ENCODE measurements at places on chromosomes 16 and 17.
A peak's percentile ranks its signal among the peaks of the same experiment; 100 is the strongest.

GRCh38 chr17:39666231-39666600 lies 1.1 kb downstream of the TCAP start:
- DNase-seq, result no peak

GRCh38 chr16:26733710-26734109 lies 333.0 kb upstream of the C16orf82 start:
- DNase-seq, result no peak

DNA sequence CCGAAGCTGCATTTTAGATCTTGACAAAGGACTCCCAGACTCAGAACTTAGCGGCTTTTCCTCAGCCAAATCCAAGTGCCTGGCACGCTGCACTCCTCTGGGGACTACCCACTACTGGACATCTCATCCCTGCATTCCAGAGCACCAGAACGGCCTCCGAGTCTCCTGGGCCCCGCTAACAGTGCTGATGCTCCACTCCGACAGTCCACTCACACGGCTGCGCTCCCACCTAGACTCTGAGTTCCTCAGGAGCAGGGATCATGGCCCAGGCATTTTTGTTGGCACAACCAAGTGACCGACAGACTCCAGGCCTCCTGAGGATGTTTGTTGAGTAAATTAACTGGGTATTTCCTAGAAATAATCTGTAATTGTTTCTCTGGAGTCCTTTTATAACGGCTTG lies 79.1 kb downstream of the NDEL1 start:
- DNase-seq, result no peak

GRCh38 chr17:64146418-64147109 lies 16.6 kb upstream of the ERN1 start:
- no peak for DNase-seq

DNA sequence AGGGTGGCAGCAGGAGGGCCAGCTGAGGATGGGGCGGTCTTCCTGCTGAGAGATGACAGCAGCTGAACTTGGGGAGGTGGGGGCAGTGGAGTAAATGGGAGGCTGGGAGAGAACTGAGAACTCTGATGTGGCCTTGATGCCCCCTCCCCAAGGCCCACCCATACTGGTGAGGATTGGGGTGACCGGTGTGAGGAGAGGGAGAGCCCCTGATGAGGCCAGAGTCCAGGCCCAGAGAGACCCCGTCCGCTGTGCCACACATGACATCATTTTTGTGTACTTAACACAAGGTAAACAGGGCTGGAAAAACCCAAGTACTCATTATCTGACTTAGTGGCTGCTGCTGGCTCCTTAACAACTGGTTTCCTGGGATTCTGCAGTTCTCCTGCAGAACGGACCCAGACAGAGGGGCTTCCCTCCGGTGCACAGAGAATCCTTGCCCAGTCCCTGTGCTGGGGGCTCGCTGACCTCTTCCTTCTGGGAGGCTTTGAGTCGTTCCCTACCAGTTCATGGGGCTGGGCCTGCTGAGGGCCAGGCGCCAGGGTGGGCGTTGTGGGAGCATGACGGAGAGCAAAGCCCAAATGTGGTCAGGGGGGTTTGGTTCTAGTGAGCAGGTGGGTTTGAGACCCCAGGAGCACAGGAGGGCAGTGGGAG lies 207.6 kb downstream of the RAB11FIP4 start:
- no peak for DNase-seq

- DNase-seq, result no peak
Measured at GRCh38 chr16:17832738-17833137, 362.0 kb upstream of the XYLT1 start.

- DNase-seq, result no peak
Measured at GRCh38 chr17:2213291-2213960, 90.2 kb downstream of the SMG6 start.

- no peak for DNase-seq
Measured at GRCh38 chr17:31320241-31320640, 1.2 kb downstream of the EVI2A start.

DNA sequence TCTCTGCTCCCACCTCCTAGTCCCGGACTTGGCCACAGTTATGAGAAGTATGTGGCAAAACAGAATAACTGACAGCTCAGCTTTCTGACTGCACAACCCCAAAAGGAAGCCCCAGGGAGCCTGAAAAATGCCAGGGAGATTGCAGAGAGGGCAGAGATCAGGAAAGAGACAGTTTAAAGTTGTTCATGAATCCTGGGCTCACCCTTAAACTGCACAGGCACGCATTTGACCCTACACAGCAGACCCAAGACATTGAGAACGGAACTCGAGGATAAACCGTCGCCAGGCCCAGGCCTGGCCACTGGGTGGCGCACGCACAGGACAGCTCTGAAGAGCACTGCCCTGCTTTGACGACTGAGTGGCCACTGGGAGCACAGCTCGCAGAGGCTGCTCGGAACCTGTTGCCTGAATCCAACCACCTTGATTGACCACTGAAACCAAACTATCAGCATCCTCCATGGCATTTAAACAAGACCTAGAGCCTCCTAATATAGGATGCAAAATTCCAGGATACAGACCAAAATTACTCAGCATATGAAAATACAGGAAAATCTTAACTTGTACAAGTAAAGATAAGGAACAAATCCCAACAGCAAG lies 114.0 kb downstream of the C16orf95 start:
- DNase-seq, result peak; percentile 77

- no peak for DNase-seq
Measured at GRCh38 chr17:77433385-77434135, 292.8 kb downstream of the SEC14L1 start.

DNA sequence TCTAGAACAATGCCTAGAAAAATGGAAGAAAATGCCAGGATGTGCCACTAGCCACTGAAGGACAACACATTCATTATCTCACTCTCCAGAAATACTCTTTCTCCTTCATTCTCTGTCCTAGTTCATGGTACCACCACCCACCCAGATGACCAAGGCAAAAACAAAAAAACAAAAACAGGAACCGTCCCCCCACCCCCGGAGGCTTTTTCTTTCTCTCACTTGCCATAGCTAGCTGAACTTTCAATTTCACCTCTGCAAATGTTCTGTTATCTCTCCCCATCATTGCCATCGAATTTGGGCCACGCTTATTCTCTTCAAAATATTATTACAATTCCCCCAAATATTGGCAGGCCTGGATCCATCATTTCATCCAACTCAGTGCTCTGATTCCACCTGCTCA lies 49.0 kb downstream of the SOX9 start:
- no peak for DNase-seq

DNA sequence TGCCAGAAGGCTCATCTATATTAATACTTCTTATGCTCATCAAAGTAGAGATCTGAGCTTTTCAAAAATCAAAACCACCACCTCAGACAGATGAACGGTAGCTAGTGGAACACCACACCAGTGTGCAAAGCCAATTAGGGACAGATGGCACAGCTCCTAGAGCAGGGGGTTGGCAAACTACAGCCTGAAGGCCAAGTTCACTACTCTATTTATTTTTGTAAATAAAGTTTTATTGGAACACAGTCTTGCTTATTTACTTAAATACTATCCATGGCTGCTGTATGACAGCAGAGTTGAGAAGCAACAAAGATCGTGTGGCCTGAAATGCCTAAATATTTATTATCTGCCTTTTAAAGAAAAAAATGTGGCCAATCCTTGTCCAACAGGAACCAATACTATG lies 56.8 kb downstream of the AMFR start:
- no peak for DNase-seq

DNA sequence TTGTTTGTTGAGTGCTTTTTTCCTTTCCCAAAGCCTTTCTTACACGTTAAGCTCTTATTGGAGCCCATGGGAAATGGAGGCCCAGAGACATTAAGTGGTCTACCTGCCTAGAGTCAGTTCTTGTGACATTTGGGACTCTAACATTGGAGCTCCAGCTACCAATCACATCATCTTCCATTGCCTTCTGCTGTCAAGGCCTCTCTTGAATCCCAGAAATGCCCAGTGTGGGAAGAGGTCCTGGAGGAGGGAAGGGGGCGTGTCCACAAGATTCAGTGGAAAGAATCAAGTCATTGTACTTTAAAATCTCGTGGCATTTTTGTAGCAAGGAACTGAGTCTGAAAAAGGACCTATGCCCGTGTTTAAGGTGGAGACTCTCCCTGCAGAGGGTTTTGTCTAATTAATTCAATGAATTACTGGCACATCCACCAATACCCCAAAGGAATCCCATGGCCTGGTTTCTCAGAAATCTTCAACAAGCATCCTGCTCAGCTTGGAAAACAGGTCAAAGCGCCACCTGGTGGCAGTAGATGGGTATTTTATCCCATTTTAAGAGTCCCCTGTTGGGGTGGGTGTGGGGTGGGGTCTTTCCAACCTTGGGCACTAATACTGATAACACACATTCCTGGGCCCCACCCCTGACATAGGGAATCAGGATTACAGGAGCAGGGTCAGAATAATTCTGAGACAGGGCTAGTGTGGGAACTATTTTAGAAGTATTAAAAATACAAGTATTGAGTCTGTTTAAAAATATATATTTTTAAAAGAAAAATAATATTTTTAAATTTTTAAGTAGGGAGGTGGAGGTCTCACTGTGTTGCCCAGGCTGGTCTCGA lies 24.6 kb downstream of the GPT2 start:
- peak; percentile 55 for DNase-seq

- peak; percentile 21 for DNase-seq
Measured at GRCh38 chr17:69763503-69763902, 311.5 kb upstream of the KCNJ16 start.

DNA sequence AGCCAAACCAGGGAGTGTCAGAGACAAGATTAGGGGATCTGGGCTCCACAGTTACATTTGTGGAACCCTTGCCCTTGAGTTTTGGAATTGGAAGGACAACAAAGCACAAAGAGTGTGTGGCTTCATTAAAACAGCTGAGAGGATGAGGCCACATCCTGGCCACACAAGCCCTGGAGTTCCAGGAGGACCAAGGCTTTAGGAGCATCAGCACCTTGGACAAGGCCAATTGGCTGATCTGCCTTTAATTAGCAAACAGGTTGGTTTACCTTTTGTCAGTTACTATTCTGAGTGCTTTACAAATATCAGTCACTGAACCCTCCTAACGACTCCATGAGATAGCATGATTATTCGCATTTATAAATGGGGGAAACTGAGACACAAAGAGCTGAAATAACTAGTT lies 54.7 kb downstream of the SLC6A2 start:
- no peak for DNase-seq

DNA sequence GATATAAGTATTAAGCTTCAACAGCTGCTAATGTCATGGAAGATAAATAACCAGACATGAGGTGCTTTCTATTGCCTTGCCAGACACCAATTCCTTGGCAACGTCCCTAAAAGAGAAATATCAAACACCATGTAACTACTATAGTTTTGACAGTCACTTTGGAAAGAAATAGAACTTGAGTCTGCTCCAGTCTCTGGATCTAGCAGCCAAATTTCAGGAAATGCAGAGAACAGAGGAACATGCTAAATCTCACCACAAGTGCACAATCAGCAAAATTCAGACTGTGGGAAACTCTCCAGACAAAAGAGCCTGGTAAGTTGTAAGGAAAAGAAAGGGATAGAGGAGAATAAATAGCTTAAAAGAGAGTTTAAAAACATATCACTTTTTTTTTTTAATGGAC lies 28.4 kb upstream of the TANC2 start:
- DNase-seq, result no peak

DNA sequence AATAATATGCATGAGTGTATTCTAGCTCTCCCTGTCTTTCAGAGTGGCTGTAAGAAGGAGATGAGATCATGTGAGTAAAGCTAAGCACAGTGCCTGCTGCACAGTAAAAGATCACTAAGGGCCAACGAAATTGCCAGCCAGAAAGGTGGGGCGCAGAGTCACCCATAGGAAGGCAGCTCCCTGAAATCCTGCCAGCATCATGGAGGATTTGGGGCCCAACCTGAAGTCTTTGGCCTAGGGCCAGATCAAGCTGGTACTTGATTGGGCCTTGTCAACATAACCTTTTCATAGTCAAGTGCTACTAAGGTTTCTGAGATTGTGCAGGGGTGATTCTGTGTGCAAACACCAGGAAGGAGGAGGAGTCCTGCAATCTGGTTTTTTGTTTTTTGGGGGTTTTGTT lies 16.5 kb downstream of the SCNN1B start:
- DNase-seq, result no peak

DNA sequence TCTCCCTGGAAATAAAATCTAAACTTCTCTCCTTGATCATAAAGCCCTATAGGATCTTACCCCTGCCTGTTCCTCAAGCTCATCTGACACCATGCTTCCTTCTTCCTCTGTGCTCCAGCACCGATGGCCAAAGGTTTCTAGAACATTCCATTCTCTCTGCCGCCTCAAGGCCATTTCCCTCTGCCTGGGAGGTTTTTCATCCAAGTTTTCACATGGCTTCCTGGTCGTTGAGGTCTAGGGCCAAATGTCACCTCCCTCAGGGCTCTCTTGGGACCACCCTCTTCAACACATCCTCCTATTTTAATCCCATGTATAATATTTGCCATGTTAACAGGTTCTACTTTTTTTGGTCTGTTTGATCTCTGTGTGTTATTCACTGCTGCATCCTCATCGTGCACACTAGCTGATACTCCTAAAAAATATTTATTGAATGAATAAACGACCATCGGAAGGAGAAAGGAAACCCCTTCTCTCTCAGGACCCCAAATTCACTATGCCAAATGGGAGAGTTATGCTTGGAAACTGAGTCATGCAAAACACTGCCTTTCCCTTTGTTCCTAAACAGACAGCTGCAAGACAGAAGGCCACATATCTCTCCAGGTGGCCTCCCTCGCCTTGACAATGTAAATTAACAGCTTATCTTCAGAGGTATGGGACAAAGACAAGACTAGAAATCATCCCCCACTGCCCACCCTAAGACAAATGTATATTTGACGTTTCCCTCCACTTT lies 78.5 kb downstream of the XYLT1 start:
- no peak for DNase-seq

GRCh38 chr17:46124695-46125592 lies 68.3 kb downstream of the KANSL1 start:
- DNase-seq, result no peak

GRCh38 chr16:67699265-67699664 lies 19.9 kb downstream of the GFOD2 start:
- no peak for DNase-seq

DNA sequence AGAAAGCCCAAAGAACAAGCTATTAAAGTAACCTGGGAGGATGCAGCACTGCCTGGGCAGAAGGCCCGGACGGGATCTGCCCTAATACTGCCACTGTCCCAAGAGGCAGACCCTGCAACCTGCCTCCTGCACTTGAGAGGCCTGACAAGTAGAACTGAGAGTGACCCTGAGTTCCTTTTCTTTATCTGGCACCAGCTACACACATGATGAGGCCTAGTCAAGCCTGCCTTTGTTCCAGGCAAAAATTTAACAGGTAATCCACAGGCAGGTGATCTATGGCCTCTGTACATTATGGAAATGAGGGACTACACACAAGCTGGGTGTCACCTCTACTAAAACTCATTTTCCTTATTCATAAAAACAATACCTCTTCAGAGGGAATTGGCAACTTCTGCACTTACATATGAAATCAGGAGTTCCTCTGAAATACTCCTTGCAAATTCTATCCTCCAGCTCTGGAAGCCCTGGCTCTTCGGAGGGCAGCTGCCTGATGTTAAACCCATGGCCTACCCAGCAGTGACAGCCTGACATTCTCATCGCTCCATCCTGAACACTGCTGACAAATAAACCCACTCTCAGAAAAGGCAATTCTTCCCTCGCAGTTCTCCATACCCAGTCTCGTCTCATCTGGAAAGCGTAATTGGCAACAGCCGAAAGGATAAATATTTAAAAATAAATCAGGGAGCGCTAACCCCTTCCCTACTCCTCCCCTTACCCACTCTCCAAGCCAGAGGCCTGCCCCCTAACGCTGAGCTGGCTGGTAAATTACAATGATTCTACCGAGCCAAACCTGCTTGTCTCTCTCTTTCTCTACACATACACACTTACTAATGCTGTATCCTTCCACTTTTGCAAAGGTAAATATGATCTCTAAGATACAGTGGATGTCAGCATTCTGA lies 2.5 kb upstream of the ZFHX3 start:
- no peak for DNase-seq

Data from smooth muscle cell of the brain vasculature (primary cell).